ENCODE measurements at places on chromosomes 7 and 10.

DNA sequence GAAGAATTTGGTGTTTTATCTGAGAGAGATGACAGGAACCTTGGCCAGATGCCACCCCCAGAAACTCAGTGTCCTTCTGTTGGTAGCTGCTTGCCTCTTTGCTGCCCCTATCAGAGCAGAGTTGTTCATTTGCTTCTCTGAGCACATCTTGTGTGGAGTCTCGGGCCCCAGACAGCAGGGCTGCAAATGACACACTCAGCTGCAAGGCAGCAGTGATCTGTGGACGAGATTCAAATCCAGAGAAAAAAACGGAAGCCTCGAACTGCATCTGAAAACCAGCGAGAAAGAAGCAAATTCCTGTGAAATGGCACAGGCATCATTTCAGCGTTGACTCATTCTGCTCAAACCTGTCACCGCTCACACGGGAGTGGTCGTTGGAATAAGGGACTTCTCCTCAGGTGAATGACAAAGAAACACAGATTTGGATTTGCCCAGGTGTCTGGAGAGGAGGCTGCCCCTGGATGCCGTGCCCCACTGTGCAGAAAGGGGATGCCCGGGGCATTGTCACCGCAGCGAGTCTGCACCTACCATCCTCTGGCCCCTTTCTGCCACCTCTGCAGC lies 144.7 kb downstream of the PFKFB3 start:
- DNase-seq = no peak

DNA sequence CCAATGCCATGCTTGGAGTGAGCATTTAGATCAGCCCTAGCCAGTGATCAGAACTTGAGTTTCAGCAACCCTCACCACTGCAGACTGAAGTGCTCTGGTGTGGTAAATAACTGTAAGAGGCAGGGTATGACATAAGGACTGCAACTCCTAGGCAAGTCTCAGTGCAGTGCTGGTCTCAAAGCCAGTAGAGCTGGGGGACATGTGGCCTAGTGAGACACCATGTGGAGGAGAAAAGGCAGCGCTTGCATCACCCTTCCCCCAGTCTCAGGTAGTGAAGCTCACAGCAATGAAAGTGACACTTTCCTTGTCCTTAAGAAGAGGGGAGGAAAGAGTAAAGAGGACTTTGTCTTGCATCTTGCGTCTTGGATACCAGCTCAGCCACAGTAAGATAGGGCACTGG lies 386.8 kb upstream of the POT1 start:
- no peak for DNase-seq

DNA sequence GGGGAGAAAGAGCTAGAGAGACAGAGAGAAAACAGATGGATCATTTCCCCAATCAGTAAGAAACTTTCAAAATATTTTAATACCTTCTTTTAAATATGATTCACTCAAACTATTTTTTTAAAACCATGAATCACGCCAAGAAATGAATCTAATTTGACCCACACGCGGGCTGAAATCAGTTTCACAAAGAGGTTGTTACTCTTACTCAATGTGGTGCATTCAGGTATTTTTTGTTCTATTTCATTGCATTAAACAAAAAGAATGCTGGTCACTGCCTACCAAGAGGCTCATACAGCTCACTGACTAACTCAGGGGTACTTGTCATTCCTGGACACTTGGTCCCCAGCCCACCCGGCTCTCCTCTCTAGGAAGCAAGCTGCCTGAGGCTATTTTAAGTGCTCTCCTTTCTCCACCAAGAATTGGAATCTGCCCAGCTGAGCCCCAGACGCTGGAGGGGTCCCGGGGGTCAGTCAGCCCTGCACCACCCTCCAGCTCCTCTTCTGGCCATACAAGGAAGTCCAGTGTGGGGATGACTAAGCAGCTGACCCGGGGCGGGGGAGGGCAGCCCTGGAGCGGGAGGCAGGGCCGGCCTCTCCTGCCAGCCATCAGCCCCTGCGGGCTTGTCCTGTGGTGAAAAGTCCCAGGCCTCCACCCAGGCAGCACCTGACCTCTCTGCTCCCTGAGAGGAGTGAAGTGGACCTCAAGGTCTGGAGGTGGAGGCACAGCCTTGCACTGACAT lies 21.7 kb upstream of the PFKP start:
- no peak for DNase-seq

- DNase-seq = no peak
These were observed 70.0 kb upstream of the ZMIZ2 start for GRCh38 chr7:44678471-44679179.

- DNase-seq = no peak
These were observed 7.4 kb downstream of the KEL start for GRCh38 chr7:142954680-142955268.

DNA sequence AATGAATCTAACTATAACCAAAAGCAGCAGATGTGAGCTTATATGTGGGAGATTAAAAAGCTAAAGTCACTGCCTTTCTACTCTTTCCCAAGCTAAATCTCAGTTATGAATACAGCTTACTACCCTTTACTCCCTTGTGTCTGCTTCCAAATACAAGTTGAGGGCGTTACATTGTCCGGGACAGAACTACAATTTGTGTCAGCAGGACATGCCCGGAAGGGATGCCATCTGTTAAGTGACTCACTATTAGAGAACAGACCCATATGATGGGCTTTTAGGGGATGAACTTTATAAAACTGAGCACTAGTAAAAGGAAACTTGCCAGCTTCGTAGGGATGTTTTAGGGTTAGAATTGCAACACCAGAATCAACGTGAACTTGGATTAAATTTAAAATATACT lies 299.7 kb upstream of the CSTF2T start:
- DNase-seq = no peak

- no peak for DNase-seq
These were observed 60.0 kb upstream of the LRGUK start for GRCh38 chr7:134067164-134067563.

DNA sequence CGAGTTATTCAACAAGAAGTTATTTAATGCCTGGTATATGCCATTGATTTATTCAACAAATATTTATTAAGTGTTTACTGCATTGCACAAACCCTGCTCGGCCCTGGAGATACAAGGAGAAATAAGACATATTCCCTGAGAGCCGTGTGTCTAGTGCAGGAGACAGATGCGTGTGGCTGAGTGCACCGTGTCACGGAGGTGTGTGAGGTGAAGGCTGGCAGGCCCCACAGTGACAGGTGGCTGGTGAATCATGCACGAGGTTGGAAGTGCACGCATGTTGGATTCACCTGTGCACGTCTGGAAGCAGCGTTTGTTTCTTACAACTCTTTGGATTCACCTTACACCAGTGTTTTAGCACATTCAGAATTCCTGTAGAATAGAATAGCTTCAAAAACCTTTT lies 136.6 kb upstream of the SHH start:
- no peak for DNase-seq

- no peak for DNase-seq
These were observed 12.7 kb downstream of the AGR2 start for GRCh38 chr7:16791905-16792698.

- no peak for DNase-seq
These were observed 4.1 kb upstream of the LRRC17 start for GRCh38 chr7:102908676-102909075.
